Suppressor macrophage treated with lipopolysaccharide for 1 hour (primary cell): ENCODE measurements at places on chromosomes 12 and 14.
A peak's percentile ranks its signal among the peaks of the same experiment; 100 is the strongest.

- DNase-seq = no peak
These were observed 845 bp downstream of the TMEM132C start for GRCh38 chr12:128267651-128268378.

DNA sequence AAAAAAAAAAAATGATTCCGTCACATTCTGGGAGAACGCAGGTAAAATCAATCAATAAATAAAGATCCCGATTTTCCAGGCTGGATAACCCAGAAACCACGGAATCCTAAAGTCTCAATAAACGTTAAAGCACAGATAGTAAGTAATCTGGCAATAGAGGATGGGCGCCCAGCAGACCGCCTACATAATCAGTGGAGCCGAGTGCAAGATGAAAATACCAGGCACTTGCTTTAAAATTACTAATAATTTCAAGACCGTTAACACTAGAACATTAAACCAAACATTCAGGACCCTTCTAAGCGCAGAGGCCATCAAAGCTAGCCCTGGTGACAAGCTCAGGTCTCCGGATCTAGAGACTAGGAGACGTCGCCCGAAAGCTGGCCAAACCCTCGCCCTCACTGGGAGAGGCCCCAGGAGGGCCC, 1.2 kb upstream of the DCAF11 start:
- DNase-seq = no peak

- DNase-seq = peak; percentile 44
These were observed 11.8 kb downstream of the SLC25A47 start for GRCh38 chr14:100334904-100335303.

GRCh38 chr12:115953450-115953849, 324.0 kb downstream of the MED13L start:
- DNase-seq = peak; percentile 30

- peak; percentile 61 for DNase-seq
These were observed 31.9 kb upstream of the MON2 start for GRCh38 chr12:62434494-62435302.

DNA sequence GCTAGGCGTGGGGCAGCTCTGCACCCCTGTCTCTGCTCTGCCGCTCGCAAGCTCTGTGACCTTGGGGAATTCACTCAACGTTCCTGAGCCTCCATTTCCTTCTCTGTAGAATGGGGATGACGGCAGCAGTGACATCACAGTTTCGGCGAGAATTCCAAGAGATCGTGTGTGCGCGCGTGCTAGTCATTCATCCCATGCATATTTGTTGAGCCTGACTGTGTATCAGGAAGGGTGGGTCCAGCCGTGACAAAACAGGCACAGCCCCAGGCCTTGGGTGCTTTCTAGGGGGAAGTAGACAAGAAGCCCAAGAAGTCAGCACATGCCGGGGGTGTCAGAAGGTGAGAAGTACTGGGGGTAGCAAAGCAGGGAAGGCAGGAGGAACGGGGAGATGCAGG, 145.6 kb upstream of the NCOR2 start:
- peak; percentile 96 for DNase-seq

DNA sequence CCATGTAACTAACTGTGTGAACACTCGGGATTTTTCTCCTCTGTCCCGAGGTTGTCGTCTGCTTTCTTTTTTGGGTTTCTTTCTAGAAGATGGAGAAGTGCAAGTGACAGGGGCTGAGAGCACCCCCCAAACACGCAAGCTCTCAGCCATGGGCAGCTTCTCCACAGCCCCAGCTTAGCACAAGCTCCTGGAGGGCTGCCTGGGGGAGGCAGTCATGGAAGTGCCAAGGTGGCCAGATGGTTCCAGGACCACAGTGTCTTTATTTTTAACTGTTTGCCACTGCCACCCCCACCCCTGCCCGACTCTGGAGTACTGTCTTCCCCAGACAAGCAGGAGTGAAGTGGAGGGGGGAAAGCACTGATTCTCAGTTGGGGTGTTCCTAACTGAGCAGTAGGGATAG, 58.2 kb downstream of the ST8SIA1 start:
- DNase-seq = no peak

DNA sequence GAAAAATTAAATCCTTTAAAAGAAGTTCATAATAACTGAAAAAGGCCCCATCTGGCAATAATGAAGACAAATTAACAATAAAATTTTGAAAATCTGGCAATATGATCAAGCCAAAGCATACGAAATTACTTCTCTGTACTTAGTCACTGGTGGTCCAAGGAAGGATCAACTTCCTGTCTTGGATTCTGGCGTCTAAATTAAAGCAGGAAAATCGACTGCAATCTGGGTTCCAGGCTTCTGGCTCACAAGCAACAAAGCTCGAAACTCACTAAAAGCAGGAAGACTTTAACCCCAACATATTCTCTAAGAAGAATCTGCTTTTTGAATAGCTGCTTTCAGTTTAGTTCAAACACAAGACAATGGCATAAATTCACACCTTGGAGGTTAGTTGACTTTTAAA, 49.7 kb downstream of the LRIG3 start:
- no peak for DNase-seq

GRCh38 chr12:124194893-124195566, 99.9 kb upstream of the RFLNA start:
- DNase-seq = no peak

- DNase-seq = no peak
These were observed 109.7 kb upstream of the VASH1 start for GRCh38 chr14:76651410-76652055.

GRCh38 chr12:120775862-120776552, 50.4 kb downstream of the ACADS start:
- no peak for DNase-seq

GRCh38 chr12:108580531-108580930, 17.4 kb downstream of the TMEM119 start:
- DNase-seq = no peak

DNA sequence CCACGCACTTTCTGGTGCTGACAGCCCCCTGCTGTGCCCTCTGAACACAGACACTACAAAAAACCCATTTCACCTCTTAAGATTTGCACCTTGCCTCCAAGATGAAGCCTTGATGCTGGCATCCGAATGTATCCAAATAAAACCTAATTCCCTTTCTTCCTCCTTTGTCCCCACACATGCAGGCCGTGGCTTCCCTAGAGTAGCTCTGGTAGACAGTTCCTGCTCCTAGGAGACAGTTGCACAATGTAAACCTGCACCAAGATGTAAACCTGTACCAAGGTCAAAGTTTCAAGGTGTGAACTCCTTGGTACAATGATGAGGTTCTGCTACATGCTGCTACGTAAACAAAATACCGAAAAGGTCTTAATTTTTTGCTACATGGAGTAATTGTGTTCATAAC, 625 bp upstream of the ABHD12B start:
- DNase-seq = peak; percentile 15

GRCh38 chr12:131536337-131536736, 174.6 kb upstream of the SFSWAP start:
- no peak for DNase-seq

DNA sequence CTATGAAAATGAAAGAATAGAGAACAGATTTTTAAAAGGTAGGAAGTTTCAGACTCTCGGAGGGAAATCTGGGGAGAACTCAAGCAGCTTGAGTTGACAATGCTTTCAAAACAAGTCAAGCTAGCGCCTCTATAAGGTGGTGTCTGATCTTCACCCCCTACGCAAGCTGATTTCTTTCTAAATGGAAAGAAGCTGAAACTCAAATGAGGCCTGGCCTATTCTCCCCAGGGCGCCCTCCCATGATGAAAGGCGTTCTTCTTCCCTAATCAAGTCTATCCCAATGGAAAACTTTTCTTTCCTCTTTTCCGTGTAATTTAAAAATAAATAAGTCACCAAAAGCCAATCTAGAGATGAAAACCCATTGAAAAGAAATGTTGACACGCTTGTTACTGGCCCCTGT, 20.6 kb downstream of the PTHLH start:
- DNase-seq = no peak

DNA sequence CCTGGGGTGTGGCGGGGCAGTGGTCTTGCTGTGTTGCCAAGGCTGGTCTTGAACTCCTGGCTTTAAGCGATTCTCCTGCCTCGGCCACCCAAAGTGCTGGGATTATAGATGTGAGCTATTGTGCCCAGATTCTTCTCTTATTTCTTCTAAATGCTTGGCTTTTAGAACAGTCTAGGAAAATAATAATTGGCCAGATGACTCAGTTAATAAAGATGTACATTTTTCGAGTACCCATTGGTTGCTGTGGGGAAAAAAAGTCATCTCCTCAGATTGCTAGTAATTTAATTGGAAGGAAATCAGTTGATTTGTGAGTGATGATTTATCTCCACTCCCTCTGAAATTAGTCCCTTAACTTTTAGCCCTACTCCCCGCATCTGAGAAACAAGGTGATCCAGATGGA, 45.5 kb downstream of the CHST11 start:
- no peak for DNase-seq

- no peak for DNase-seq
These were observed 406.3 kb upstream of the MGAT4C start for GRCh38 chr12:86662464-86662863.

DNA sequence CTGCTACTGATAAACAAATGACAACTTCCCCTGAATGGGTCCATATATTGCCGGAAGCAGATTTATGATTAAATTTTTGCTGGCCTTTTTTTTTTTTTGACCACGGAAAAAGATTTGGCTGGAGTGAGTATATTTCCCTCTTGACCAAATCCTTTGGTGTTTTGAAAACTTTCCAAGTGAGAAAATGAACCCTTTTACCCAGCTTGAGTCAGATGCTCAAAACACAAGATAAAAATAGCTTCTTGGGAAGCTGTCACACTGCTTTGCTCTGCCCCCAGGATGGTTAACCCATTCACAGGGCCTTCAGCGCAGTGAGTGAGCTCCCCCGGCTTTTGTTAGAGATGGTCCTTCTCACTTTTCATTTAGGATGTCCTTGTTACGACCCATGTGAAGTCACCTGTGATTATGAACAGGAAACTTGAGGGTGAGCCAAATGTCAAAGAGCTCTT, 224.3 kb downstream of the PELI2 start:
- peak; percentile 57 for DNase-seq

DNA sequence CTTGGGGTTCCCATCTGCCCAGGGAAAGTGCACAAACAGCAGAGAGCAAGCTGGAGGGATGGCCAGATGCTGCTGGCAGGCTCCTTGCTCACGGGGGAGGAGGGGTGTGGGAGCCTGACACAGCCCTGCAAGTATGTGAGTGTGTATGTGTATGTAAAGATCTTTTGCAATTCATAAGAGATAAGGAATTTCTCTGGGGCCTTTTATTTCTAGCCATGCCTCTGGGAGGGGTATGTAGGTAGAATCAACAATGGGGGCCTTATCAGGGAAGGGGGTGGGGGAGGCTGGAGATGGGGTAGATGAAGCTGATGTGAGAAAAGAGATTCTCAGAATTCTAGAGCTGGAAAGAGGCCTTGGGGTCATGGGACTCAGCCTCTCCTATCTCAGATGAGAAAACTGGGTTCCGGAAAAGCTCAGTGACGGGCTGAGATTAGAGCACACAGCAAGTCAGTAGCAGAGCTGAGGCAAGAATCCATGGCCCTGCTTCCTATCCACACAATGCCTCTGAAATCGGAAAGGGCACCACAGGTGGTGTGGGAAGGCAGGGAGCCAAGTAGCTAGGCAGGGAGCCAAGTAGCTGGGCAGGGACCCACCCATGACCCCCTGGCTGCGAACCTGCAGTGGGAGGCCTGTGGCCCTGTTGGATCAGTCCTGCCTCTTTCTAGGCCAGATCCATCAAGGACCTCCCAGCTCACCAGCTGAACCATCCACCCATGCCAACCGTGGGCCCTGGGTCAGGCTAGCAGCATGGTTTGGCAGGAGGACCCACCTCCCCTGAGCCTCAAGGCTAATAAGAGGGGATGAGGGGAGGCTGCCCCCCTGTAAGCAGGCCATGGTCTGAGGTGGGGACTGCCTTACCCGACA, 54.7 kb downstream of the PLEKHG3 start:
- DNase-seq = no peak

GRCh38 chr12:90166671-90167070, 458.0 kb upstream of the ATP2B1 start:
- DNase-seq = no peak

DNA sequence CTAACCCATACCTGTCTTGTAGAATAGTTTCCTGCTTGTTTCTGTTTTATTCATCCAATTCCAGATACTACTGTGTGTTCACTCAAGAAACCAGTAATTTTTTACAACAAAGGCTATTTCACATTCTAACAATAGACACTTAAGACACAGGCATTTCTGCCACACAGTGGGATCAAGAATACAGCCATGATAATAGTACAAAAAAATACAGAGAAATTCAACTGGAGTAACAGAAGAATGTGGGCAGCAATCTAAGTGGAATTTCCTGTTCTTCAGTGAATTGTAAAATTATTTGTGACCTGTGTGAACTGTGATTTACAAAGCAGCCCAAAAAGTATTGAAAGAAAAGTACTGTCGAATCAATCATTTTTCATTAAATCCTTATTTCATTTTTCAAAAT, 282.9 kb downstream of the CCER1 start:
- no peak for DNase-seq

DNA sequence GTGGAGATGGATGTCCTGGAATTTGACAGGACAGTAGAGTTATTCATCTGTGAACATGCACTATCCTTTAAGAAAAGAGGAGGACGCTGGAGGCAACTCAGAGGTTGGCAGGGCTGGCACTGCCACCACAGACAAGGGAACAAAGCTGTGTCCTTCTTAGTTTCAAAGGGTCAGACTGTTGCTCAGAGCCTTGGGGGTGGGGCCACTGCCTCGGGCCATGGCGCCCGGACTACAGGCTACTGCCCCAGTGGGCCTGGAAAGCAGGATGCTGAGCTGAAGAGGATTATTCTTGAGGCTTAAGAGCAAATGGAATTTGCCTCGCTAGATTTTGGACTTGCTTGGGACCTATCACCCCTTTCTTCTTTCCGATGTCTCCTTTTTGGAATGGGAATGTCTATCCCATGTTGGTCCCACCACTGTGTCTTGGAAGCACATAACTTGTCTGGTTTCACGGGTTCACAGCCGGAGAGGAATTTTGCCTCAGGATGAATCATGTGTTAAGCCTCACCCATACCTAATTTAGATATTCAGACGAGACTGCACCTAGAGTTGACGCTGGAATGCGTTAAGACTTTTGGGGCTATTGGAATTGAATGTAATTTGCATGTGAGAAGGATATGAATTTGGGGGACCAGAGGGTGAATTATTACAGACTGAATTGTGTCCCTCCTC, 114.8 kb upstream of the RFLNA start:
- DNase-seq = no peak

- DNase-seq = no peak
These were observed 74.6 kb downstream of the SLCO1B3 start for GRCh38 chr12:20885116-20885515.

- no peak for DNase-seq
These were observed 379.8 kb upstream of the PRICKLE1 start for GRCh38 chr12:42969355-42969754.

DNA sequence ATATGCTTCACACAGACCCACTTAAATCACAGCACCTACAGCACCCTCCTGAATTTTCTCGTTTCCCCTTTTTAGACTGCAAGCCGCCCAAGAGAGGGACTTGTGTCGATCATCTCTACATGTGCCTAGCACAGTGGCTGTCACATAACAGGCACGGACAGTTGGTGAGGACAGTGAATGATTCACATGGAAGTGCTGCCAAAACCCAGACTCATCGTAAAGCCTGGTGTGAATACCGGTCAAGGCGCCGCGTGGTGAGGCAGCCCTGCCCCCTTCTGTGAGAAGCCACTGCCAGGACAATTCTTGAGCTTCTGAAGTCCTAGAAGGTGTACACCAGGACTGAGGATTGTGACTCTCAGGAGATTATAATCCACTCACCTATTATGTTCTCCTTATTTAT, 44.3 kb downstream of the ATG2B start:
- DNase-seq = no peak
